Smooth muscle cell of the pulmonary artery (primary cell): ENCODE measurements at places on chromosomes 1 and 21. TPM values are rescaled to one million over a fixed set of nuclear protein-coding genes. Genes with fewer than 3 reads are reported as not detected.

Gene DMRTA2
- total RNA-seq, result 0.10 and 0.46 TPM in 2 replicates

Gene SLC44A5
- 0.85 and 2.2 TPM in 2 replicates for total RNA-seq

Gene TEX38
- total RNA-seq, result not detected in 2 replicates

Gene FAM72D
- 0.36 and 0.52 TPM in 2 replicates for total RNA-seq

Gene FALEC
- total RNA-seq, result 0.23 and 0.33 TPM in 2 replicates

Gene TOR1AIP2
- total RNA-seq, result 96.2 and 105 TPM in 2 replicates

Gene APOBEC4
- total RNA-seq, result not detected in 2 replicates

Gene PLEKHN1
- 0.33 and 0.66 TPM in 2 replicates for total RNA-seq

Gene ANXA9
- 0.20 TPM in 1 of 2 replicates, not detected in the other for total RNA-seq

Gene RIIAD1
- total RNA-seq, result not detected in 2 replicates

Gene NEXN
- 10.4 and 13.0 TPM in 2 replicates for total RNA-seq

Gene SMCP
- total RNA-seq, result not detected in 2 replicates

Gene TSSK3
- total RNA-seq, result 0.13 and 0.17 TPM in 2 replicates

Gene ANGPTL3
- not detected in 2 replicates for total RNA-seq

Gene ALPL
- 0.36 and 2.1 TPM in 2 replicates for total RNA-seq

Gene RAD54L
- 1.8 and 2.5 TPM in 2 replicates for total RNA-seq

Gene LCE1F
- not detected in 2 replicates for total RNA-seq

Gene SMIM11
- 8.1 and 13.5 TPM in 2 replicates for total RNA-seq

Gene ZC3H12A
- 8.1 and 26.5 TPM in 2 replicates for total RNA-seq

Gene ANKRD34A
- total RNA-seq, result 0.98 and 1.2 TPM in 2 replicates

Gene TESK2
- 1.3 and 4.9 TPM in 2 replicates for total RNA-seq

Gene SCAF4
- total RNA-seq, result 5.9 and 6.6 TPM in 2 replicates

Gene THEM4
- 6.5 and 10.7 TPM in 2 replicates for total RNA-seq

Gene ERG
- total RNA-seq, result 10.8 and 26.9 TPM in 2 replicates

Gene PLPP3
- total RNA-seq, result 49.2 and 306 TPM in 2 replicates

Gene LIN9
- 1.9 and 2.6 TPM in 2 replicates for total RNA-seq

Gene CLDN19
- not detected in 2 replicates for total RNA-seq

Gene PRELP
- 2.5 and 10.8 TPM in 2 replicates for total RNA-seq
